CD4-positive, alpha-beta T cell treated with Interleukin-21 for 1 hour (primary cell): ENCODE measurements at places on chromosomes 4 and X.

GRCh38 chr4:44727471-44727870 is 1.1 kb upstream of the GNPDA2 start:
- DNase-seq: no peak

GRCh38 chrX:119648421-119648775 is 42.2 kb upstream of the NKRF start:
- no peak for DNase-seq

GRCh38 chr4:88098993-88099752 is 59.3 kb downstream of the ABCG2 start:
- DNase-seq: no peak

DNA sequence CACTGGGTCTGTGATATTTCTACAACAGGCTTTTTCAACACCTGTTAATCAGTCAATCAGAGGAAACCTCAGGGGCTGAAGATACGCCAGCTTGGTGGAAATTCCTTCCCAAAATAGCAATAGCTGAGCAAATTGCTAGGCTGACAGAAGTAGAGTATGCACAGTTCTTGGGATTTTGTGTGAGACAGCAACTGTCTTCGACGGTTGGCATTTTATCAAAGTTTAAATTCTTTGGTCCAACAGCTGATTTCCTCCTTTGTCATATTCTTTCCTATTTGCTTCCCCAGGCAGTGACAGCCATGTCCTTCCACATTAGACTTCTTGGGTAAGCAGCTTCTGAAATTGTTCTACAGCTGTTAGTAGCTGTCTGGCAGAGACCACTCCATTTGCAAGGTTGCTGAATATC is 8.0 kb upstream of the PALLD start:
- DNase-seq: no peak

- DNase-seq: no peak
These were observed 164.7 kb downstream of the DCLK2 start for GRCh38 chr4:150242820-150243458.

DNA sequence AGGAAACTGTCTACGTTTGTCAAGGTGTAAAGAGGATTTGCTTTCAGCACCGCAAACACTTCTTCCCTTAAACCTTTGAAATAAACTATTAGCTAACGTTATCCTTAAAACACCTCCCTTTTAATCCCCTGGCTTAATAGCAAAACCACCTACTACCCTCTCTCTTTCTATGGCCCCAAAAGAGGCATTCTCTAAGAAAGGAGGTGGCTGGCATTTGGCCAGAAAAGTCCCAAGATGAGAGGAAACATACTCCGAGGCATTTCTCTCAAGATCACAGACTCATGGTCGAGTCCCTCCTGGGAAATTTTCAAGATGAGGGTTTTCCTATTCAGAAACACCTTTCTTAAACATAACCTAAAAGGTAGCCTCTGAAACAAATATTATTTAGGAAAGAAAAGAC is 60.6 kb upstream of the VCX3B start:
- DNase-seq: no peak

DNA sequence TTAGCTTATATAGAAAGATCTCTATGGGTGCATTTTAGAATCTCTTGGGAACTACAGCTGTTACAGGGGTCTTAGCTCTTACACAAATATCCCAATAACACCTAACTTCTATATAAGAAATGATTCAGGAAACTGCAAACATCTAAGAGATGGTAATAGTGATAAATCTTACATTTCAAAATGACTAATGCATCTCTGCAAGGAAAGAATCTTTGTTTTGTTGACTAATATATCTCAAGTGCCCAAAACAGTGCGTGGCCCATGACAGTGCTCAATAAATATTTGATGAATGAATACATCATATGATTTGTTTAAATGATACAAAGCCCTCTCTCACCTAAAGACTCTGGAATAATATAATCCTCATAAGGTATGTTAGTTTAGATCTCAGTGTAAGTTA is 47.5 kb downstream of the CENPE start:
- DNase-seq: no peak

GRCh38 chrX:130196466-130196865 is 24.7 kb downstream of the RAB33A start:
- DNase-seq: no peak

DNA sequence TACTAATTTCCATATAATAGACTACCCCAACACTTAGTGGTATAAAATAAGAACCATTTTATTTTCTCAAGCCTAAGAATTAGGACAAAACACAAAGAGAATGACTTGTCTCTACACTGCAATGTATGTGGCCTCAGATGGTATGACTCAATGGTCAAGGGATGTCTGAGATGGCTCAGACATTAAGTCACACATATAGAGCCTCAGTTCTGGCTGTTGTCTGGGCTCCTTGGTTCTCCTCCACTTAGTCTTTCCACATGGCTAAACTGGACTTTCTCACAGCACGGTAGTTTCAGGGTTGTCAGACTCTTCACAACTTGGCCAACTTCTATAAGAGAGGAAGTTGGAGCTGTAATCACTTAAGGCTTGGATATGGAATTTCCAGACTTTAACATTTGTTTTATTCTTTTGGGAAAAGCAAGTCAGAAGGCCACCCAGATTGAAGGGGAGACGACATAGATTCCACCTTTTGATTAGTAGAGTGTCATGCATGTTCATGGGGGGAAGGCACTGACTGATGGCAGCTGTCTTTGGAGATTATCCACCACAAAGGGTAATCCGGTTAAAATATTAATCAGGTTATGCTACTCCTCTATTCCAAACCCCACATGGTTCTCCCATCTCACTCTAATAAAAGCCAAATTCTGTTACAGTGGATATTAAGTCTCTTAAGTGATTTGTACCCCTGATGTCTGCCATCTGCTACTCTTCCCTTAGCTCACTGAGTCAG is 9.4 kb downstream of the IL15 start:
- DNase-seq: no peak

- no peak for DNase-seq
These were observed 9.2 kb upstream of the EOLA1 start for GRCh38 chrX:149531599-149531998.

GRCh38 chrX:102517326-102517725 is 787 bp upstream of the TMSB15A start:
- DNase-seq: no peak
